Fibroblast of skin of left biceps (primary cell): ENCODE measurements at places on chromosomes 6 and 20.

- DNase-seq = no peak
Measured at GRCh38 chr6:160358225-160359119, 10.3 kb downstream of the SLC22A3 start.

GRCh38 chr20:32184961-32185603 is 22.5 kb downstream of the PLAGL2 start:
- no peak for DNase-seq

GRCh38 chr6:106688177-106688951 is 59.0 kb downstream of the QRSL1 start:
- no peak for DNase-seq

DNA sequence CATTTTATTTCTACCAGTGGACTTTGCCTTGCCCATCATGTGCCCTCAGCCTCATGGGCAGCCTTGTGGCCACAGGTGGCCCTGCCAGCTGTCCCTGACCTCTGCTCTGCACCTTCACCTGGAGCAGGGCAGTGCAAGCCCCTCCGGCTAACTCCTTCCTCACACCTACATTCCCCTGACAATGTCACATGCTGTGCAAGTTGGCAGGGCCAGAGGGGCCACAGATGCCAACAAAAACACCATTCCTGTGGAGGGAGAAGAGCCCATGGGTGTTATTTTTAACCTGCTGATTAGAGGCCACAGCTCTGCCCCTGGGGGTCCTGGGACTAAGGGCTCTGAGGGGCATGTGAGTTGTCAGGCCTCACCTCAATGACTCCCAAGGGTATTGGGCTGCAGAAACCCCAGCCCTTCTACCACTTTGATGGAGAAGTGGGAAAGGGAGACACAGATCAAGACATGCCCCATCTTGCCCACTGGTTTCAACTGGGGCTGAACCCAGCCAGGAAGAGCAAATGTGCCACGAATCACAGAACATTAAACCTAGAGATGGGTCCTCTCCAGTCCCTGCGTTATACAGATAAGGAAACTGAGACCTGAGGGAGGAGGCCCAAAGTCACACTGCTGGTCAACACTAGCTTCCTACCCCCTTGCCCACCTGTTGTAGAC is 65.0 kb downstream of the MRPL14 start:
- DNase-seq = no peak
